ENCODE measurements at places on chromosomes 6 and 20. TPM values are rescaled to one million over a fixed set of nuclear protein-coding genes. Genes with fewer than 3 reads are reported as not detected.

GRCh38 chr20:37383229-37383989 is 37.5 kb downstream of the SRC start:
- H3K4me1 ChIP-seq: peaks cover 7% of the 10 kb centered on the region
- H3K4me3 ChIP-seq: no peak overlapping the region
- peaks cover 20% of the 10 kb centered on the region for H3K27me3 ChIP-seq
- no peak for DNase-seq
- H3K27ac ChIP-seq: no peak overlapping the region

DNA sequence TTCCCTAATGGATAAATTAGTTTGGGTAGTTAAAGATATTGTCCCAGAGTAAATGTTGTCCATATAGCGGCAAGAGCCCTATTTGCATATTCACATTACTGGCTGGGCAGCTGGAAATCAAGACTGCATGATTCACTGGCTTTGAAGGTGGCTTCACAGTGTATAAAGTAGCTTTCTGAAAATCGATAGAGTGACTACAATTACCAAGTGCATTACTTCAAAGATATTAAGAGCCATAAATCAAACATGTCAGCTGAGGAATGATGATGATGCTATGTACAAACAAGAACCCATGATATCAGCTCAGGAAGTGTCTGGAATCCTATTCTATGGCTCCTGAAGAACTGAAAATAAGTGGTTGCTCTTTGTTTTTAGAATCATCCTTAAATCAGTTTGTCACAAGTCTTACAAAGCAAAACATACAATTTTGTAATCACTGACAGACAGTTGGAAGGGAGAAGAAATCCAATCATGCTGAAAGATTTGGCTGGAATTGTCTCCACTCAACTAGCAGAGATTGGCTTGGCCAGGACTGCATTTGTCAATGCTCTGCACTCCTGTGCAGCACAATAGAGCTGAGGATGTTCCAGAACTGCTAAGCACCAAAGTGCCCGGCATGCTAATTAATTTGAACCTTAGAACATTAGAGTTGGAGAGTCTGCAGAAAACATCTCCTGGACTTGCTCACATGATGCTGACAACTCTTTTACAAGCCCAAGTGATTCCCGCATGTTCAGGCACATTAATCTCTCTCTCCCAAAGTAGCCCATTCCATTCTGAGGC is 77.9 kb upstream of the B3GAT2 start:
- H3K27ac ChIP-seq: no peak overlapping the region
- H3K4me1 ChIP-seq: no peaks in the 10 kb centered on the region
- H3K27me3 ChIP-seq: peaks cover 2% of the 10 kb centered on the region
- no peak for DNase-seq

The ZSCAN23 gene
- 6.8 TPM for total RNA-seq

The CD93 gene
- total RNA-seq: 139 TPM
